ENCODE measurements at places on chromosomes 5 and 9. TPM values are rescaled to one million over a fixed set of nuclear protein-coding genes. Genes with fewer than 3 reads are reported as not detected.

SLC6A18 gene
- total RNA-seq = not detected

DCP2 gene
- 42.7 TPM for total RNA-seq

FLT4 gene
- total RNA-seq = 78.0 TPM

PCDHGB3 gene
- 8.4 TPM for total RNA-seq

RANBP3L gene
- not detected for total RNA-seq

STPG3 gene
- total RNA-seq = not detected

CER1 gene
- not detected for total RNA-seq

BRINP1 gene
- total RNA-seq = 0.16 TPM

DMRT3 gene
- not detected for total RNA-seq

PKD2L2 gene
- total RNA-seq = not detected

KLF9 gene
- total RNA-seq = 26.4 TPM

LRRC19 gene
- not detected for total RNA-seq

TYRP1 gene
- under 0.01 TPM for total RNA-seq

CYSTM1 gene
- 7.2 TPM for total RNA-seq

HRH2 gene
- total RNA-seq = not detected

POLE3 gene
- total RNA-seq = 55.3 TPM

GNG10 gene
- 50.2 TPM for total RNA-seq

GARIN3 gene
- total RNA-seq = not detected

LNPEP gene
- 52.2 TPM for total RNA-seq

ANXA6 gene
- total RNA-seq = 187 TPM

PCDHB8 gene
- 0.16 TPM for total RNA-seq

GPR151 gene
- total RNA-seq = not detected

GPR150 gene
- total RNA-seq = not detected

SOX30 gene
- total RNA-seq = not detected

NEURL1B gene
- total RNA-seq = 17.8 TPM

PCDHA9 gene
- 0.06 TPM for total RNA-seq

HACD4 gene
- 0.44 TPM for total RNA-seq

PCSK1 gene
- 0.81 TPM for total RNA-seq

F12 gene
- 1.3 TPM for total RNA-seq

NMUR2 gene
- total RNA-seq = not detected

RABL6 gene
- 73.3 TPM for total RNA-seq

FBXL17 gene
- 6.2 TPM for total RNA-seq

CARTPT gene
- total RNA-seq = not detected

LCN9 gene
- not detected for total RNA-seq

DMGDH gene
- total RNA-seq = 0.50 TPM

SLC46A2 gene
- not detected for total RNA-seq

SELENOP gene
- 63.1 TPM for total RNA-seq

NME5 gene
- 1.7 TPM for total RNA-seq

CRB2 gene
- total RNA-seq = not detected

CNTLN gene
- 6.6 TPM for total RNA-seq

CCL28 gene
- total RNA-seq = 2.0 TPM

CATSPER3 gene
- not detected for total RNA-seq

CBY3 gene
- total RNA-seq = not detected

TPPP gene
- total RNA-seq = 0.19 TPM

JAK2 gene
- total RNA-seq = 8.9 TPM

TBC1D2 gene
- 2.4 TPM for total RNA-seq

TEX48 gene
- total RNA-seq = not detected

RNF38 gene
- 11.3 TPM for total RNA-seq

Data from bladder microvascular endothelial cell (primary cell).